Stimulated activated CD4-positive, alpha-beta T cell treated with anti-CD3 and anti-CD28 coated beads, Interleukin-15, amount 100 ng/mL, for 1 hour (primary cell): ENCODE measurements at places on chromosomes 7 and 10.

- DNase-seq: no peak
These were observed 53.9 kb upstream of the CREB5 start for GRCh38 chr7:28358423-28358868.

- DNase-seq: no peak
These were observed 67.2 kb downstream of the EBF3 start for GRCh38 chr10:129896860-129897200.

GRCh38 chr7:142805350-142806021 lies 34.7 kb downstream of the PRSS2 start:
- DNase-seq: no peak

- no peak for DNase-seq
These were observed 719.1 kb downstream of the AUTS2 start for GRCh38 chr7:70317356-70317755.

DNA sequence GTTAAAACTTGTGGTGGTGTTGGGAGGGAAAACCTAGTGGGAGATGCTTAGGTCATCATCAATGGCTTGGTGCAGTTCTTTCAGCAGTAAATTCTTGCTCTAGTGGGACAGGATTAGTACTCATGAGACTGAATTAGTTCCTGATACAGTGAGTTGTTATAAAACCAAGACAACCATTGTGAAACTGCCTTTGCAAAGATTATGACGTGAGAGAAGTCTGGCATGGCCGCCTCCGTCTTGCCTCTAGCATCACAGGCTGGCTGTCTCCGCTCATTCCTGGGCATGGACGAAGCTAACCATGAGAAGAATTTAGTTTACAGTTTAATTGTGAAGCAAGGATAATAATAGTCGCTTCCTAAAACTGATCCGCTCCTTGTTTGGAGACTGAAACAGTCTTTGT lies 186.4 kb downstream of the KIF20B start:
- no peak for DNase-seq

GRCh38 chr7:371119-371778 lies 81.3 kb downstream of the FOXL3 start:
- DNase-seq: no peak

GRCh38 chr7:50775836-50776235 lies 6.9 kb downstream of the GRB10 start:
- DNase-seq: no peak

DNA sequence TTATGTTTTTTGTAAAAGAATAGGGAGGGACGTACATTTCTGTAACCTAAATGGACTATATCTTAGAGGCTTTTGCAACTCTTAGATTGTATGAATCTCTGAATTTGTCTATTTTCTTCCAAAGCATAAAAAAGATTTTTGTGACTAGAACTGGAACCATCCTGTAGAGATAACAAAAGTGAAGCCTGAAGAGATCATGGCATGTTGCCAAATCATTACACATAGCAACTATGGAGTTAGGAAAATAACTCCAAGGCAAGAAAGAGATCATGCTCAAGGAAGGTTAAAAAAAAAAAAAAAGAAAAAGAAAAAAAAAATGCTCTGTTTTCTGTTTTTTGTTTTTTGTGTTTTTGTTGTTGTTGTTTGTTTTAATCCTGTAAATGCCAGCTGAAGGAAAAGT lies 567.7 kb upstream of the ZWINT start:
- no peak for DNase-seq

GRCh38 chr7:152709287-152710152 lies 33.6 kb upstream of the XRCC2 start:
- no peak for DNase-seq

- DNase-seq: no peak
These were observed 226.5 kb downstream of the INHBA start for GRCh38 chr7:41476460-41476803.

- DNase-seq: no peak
These were observed 64.7 kb downstream of the CDK14 start for GRCh38 chr7:90660819-90661218.

DNA sequence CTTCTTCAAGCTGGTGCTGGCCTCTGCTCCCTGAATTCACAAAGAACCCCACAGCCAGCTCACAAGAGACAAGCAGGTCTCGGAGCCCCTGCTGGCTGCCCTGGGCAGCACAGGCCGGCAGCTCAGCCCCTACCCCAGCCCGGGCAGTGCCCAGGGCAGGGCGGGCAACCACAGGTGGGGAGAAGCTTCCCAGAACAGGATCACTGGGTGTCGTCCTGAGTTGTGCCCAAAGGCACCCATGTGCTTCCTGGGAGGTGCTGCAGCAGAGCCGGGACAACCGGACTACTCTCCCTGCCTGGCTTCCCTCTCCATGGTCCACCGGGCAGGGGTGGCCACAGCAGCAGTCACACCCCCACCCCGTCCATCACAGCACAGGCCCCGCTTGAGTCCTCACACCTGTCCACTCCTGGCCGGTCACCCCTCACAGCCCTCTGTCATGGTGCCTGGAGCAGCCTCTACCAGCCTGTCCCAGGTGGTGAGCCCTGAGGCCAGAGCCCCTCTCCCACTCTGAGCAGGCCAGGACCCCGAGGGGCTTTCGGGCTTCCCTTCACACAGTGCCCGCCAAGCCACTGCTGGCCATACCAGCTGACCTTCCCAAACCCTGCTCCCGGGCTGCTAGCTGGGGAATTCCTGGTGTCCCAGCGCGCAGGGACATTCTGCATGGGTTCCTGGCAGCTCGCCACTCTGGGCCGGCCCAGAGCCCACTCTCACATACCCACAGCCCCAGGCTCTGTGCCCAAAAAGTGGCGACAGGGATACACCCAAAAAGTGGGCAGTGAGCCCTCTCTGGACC lies 3.1 kb downstream of the RASGEF1A start:
- DNase-seq: no peak

DNA sequence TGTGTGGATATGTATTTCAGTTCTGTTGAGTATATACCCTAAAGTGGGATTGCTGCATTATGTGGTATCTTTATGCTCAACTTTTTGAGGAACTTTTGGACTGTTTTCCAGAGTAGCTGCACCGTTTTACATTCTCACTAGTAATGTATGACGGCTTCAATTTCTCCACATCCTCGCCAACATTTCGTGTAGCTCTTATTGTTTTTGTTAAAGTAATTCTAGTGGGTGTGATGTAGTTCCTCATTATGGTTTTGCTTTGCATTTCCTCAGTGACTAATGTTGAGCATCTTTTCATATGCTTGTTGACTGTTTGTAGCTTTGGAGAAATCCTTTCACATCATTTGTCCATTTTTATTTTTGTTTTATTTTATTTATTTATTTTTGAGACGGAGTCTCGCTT lies 4.5 kb downstream of the STMP1 start:
- DNase-seq: no peak

DNA sequence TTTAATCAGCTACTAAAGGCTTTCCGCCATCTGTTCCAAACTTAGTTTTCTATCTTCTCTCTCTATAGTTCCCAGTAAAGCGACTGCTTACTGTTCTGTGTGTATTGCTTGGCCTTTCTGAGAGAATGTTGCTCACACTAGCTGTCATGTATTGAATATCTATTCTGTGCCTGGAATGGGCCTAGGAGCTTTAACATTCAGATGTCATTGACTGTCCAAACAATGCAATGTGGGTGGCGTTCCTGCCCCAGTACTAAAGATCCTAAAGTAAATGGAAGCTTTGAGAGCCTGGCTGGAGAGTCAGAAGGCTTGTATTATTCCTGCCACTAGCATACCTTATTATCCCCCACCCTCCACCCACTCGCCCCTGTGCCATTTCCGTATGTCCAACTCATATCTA lies 163.5 kb downstream of the SDHAF3 start:
- no peak for DNase-seq

DNA sequence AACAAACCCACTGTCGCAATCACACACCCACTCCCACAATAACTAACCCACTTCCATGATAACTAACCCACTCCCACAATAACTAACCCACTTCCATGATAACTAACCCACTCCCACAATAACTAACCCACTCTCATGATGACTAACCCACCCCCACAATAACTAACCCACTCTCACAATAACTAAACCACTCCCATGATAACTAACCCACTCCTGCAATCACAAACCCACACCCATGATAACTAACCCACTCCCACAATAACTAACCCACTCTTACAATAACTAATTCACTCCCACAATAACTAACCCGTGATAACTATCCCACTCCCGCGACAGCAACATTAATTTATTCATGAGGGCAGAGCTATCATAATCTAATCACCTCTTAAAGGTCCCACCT lies 105.8 kb downstream of the COL13A1 start:
- DNase-seq: no peak

- no peak for DNase-seq
These were observed 34.7 kb downstream of the DDIT4 start for GRCh38 chr10:72308320-72308987.

- DNase-seq: no peak
These were observed 10.5 kb downstream of the TDRD1 start for GRCh38 chr10:114189700-114190099.

DNA sequence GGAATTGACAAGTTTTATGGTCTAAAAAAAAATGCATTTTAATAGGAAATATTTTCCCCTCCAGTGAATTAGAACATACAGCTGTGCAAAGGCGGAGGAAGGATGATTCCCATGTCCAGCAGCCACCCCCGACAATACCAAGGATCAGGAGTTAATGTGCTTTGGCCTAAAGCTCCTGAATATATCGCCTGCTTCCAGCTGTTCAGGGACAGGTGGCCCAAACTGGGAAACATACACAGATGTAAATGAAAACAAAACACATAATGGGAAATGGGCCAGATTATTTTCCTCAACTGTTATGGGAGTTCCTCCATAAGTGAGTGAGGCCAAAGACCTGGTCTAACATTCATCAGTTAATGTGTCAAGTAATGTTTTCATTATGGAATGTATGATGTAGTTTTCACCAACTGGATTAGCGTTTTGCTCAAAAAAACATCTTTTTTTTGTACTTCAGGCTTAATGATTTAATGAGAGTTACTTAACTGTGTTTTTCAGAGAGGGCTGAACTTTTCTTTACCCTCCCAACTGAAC lies 55.1 kb upstream of the LAMB1 start:
- DNase-seq: no peak
